ENCODE measurements at places on chromosomes 3 and 15.

GRCh38 chr3:100769693-100770092 is 60.4 kb downstream of the TFG start:
- DNase-seq = no peak

- no peak for DNase-seq
Observed at GRCh38 chr3:20930034-20930433, 744.0 kb upstream of the SGO1 start.

- DNase-seq = no peak
Observed at GRCh38 chr3:69181592-69182211, 59.3 kb upstream of the LMOD3 start.

DNA sequence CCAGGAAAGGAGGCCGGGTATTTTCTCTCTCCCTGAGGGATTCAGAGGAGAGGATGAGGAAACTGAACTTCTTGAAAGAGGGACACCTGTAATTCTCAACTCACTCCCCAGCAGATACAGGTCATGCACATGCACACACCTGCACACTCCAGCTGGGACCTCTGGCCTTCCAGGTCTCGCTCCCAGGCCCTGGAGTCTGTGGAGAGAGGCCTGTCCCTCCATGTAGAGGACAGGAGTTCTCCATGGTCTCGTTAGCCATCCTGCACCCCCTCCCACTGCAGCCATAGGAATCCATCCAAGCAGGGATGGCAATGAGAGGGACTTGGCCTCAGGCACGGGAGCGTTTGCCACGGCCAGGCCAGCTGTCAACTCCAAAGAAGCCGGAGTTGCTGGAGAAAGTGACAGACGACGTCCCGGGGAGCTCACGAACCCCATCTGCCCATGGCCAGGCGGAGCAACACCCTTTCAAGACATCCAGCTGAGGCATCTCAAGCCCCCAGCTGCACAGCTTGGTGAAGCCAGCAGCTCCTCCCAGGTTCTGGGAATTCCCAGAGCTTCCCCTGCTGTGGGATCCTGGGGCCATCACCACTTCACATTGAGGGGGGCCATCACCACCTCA is 223.3 kb downstream of the UACA start:
- DNase-seq = no peak

DNA sequence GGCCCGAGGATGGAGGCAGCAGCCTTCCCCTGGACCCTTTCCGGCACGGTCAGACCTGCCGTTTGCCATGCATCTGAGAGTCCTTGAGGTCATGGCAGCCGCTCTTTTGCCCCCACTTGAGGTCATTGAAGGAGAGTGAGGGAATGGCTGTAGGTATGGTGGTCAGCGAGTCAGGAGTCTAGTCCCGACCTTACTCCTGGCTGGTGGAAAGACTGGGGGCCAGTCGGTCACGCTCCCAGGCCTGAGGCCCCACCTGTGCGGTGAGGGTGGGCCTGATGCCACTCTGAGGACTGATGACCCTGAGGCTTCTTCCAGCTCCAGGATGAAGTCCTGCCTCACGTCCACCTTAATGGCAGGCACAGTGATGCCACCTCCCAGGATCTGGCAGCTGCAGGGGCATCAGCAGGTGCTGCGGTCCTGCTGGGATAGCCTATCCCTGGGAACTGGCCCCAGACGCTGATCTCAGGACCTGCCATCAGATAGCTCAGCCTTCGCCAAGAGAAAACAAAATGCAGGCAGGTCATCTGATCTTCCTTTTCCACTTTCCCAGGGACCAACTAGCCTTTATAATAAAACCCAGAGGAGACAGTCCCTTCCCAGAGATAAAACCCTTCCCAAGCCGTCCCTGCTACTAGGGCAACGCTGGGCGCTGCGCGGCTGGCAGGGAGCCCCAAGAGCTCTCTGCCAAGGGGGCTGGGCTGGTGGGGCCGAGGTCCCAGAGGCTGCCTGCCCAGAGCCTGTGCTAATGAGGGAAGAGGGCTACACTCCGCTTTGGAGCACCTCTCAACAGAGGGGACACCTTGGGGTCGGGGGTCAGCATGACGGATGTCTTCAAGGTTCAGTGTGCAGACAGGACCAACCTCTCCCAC is 42.2 kb downstream of the TM2D3 start:
- no peak for DNase-seq
